ENCODE measurements at places on chromosomes 16 and 17.
A peak's percentile ranks its signal among the peaks of the same experiment; 100 is the strongest.

DNA sequence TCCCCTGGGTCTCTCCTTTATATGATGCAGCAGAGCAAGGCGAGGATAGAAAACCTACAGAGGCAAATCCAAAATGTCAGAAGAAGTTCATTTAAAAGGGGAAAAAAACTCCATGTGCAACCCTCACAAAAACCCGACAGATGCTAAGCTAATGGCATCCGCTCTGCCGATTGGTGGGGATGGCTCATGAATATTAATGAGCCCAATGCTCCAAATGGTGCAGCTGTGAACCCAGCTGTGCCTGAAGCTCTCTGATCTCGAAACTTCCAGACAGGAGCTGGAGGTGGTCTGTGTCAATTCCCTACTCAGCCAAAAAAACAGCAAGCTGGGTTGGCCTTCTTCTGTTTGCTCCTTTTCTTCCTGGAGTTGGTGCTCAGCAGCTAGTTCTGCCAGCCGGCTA lies 15.5 kb downstream of the SNX11 start:
- DNase-seq, result no peak

DNA sequence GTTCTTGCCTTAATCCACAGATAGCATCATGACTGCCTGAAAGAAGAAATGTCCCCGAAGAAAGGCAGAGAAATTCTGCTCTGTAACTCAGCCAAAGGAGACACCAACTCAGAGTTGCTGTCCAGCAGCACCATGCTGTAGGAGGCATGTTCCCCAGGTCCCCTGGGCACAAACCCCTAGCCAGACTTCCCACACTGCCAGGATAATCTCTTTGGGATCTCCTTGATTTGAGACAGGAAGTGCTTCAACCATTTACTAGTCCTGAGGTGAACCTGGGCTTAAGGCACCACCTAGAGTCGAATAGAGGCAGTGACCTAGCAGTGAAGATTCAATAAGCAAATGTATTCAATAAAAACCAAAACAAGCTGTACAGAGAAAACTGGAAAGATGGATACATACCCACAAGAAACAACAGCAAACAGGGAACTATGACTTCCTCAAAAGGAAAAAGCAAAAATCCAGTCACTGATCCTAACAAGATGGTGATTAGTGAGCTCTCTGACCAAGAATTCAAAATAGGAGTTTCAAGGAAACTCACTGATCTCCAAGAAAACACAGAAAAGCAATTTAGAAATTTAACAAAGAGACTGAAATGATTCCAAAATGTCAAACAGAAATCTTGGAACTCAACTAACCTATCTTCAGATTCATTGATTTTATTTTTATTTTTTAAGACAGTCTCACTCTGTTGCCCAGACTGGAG lies 5.7 kb downstream of the OR4D2 start:
- peak; percentile 55 for DNase-seq

GRCh38 chr16:69712277-69712676 lies 14.1 kb downstream of the NQO1 start:
- DNase-seq, result no peak

DNA sequence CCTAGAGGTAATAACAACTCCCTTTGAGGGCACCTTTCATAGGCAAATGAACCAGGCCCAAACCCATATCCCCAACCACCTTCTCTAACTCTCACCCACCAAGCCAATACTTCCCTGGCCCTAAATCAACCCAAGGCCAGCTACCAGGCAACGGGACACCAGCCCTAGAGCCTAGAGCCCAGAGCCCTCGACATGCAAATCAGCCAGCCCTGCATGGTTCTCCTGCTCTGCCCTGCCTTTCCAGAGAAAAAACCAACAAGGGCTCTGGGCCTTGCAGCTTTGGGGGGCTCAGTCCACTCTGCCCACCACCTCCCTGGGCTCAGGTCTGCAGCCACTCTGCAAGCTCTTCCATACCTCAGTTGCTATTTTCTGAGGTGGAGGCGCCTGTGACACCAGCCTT lies 55.0 kb downstream of the PITPNM3 start:
- DNase-seq, result no peak

GRCh38 chr16:46973996-46974324 lies 486 bp upstream of the DNAJA2 start:
- no peak for DNase-seq

DNA sequence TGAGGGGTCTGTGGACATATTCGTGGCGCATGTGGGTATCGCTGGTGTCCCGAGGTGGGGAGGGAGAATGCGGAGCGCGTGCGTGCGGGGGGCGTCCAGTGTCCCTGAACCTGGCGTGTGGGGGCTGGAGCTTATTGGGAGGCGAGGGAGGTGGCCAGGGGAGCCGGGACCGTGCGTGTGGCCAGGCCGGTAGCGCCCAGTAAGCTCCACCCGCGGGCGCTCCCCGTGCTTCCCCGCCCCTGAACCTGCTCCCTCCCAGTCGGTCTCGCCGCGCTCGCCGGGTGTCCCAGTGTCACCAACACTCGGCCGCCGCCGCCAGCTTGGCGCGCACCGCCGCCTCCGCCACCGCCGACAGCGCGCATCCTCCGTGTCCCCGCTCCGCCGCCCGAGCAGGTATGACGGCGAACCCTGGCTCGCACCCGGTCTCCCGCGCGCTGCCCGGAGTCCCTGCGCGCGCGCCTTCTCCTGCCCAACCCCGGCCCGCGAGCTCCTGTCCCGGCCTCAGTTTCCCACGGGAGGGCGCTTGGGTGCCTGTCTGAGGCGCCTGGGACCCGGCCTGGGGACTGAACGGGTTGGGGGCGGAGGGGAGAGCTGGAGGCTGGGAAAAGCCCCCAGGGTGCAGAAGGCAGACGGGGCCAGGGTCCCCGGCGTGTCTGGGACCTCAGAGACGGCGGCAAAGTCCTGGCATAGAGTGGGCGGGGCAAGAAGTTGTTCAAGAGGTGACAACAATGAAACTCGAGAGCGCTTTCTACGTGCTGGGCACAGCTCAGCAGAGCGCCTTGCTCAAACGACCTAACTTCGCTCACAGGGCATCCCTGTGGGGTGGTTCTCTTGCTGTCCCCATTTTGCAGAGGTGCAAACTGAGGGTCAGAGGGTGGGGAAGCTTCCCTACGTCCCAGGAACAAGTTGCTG lies at the start of gene SCNN1B:
Gene SCNN1B (plus strand): TSS at position 258 of the 912 bp plus-strand sequence. CDS start 46,298 bp downstream, outside the sequence.
- DNase-seq, result no peak

DNA sequence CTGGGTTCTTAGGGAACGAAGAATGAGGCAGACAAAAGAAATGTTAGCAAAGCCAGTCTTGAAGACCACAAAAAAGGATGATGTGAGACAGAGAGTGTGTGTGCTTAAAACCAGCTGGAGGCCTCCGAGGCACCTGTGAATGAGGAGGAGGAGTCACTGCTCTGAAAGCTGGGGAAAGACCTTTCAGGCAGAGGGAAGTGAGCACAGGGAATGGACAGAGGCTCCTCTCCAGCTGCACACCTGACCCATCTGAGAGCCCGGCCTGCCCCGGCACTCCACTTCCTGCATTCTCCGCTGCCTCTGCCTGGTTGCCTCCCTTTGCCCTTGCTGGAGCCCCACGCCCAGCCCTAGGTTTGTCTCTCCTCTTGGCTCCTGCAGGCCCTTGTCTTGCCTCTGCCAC lies 55.2 kb upstream of the SREBF1 start:
- no peak for DNase-seq

GRCh38 chr17:73571511-73572130 lies 72.6 kb downstream of the SDK2 start:
- no peak for DNase-seq

- no peak for DNase-seq
These were observed 246.5 kb downstream of the C16orf95 start for GRCh38 chr16:87070657-87071056.

GRCh38 chr17:33498069-33498468 lies 205.0 kb upstream of the ASIC2 start:
- no peak for DNase-seq

GRCh38 chr16:2155977-2156848 lies 631 bp downstream of the TRAF7 start:
- peak; percentile 13 for DNase-seq

DNA sequence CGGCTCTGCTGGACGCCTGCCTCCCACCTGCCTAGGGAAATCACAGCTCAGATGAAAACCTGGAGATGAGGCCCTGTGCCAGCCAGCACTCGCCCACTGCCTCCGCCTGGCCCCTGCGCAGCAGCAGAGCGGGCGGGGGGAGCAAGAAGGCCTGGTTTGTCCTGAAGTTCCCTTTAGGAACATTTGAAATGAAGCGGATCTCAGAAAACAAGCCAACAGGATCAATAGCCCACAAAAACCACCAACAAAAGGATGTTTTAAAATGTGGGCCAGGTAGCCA lies 48.0 kb downstream of the RBFOX3 start:
- no peak for DNase-seq

DNA sequence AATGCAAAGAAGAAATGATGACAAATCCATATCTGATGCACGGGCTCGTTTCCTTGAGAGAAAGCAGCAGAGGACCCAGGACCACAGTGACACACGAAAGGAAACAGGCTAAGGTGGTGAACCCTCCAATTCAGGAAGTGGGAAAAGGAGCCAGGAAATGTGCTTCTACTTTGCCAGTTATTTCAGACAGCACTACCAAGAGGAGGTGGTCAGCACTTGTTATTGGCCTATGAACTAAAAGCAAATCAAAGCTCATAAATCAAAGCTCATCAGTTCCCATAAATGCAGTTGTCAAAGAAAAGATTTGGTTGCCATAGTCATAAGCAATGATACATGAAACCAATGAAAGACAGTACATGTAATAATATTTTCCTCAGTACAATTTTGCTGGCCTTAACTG lies 12.6 kb upstream of the CLTC start:
- DNase-seq, result no peak

- no peak for DNase-seq
These were observed 9.5 kb downstream of the CYB5D2 start for GRCh38 chr17:4152471-4152870.

- peak; percentile 93 for DNase-seq
These were observed at the start of gene ECI1 for GRCh38 chr16:2251296-2252111. ECI1 (minus strand) TSS chr16:2251587; CDS start chr16:2251566, 21 bp downstream.

GRCh38 chr16:67922221-67922620 lies 9.4 kb downstream of the CTRL start:
- no peak for DNase-seq

Data from activated CD4-positive, alpha-beta T cell treated with anti-CD3 and anti-CD28 coated beads, Interleukin-2, amount 50 U/mL, for 16 hours (primary cell).